ENCODE measurements at places on chromosomes 7 and 10.

GRCh38 chr7:30170476-30171205 lies 35.9 kb downstream of the MTURN start:
- no peak for DNase-seq

DNA sequence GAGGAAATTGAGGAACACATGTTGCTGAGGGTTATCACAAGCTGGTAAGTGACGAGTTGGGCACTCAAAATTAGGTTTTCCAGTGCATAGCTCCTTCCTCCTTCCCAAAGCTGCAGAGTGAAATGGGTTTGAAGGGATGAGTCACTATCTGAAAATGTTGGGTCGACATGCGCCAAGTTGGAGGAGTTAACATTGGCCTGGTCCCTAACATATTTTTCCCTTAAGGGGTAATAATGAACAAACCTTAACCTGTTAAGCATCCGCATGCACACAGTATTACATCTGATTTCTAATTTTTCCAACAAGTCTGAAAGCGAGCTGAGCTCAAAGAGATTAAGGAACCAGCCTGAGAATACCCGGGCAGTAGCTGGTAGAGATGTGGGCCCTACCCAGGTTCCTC lies 20.7 kb upstream of the TECTB start:
- no peak for DNase-seq

- no peak for DNase-seq
Measured at GRCh38 chr10:62396864-62397263, 22.7 kb downstream of the ZNF365 start.

DNA sequence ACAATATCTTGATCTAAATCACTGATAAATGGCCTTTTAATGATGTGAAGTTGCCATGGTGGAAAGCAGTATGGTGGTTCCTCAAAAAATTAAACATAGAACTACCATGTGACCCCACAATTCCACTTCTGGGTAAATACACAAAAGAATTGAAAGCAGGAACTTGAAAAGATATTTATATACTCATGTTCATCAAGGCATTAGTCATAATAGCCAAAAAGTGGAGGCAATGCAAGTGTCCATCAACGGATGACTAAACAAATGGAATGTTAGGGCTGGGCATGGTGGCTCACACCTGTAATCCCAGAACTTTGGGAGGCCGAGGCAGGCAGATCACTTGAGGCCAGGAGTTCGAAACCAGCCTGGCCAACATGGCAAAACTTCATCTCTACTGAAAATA lies 2.0 kb upstream of the DNAJC12 start:
- DNase-seq = no peak

GRCh38 chr7:130912082-130912861 lies 178.3 kb upstream of the KLF14 start:
- DNase-seq = no peak

GRCh38 chr10:30705101-30705624 lies 75.6 kb upstream of the LYZL2 start:
- no peak for DNase-seq

GRCh38 chr7:92133737-92134270 lies 473 bp downstream of the CYP51A1 start:
- peak; percentile 85 for DNase-seq

GRCh38 chr7:64611717-64612116 lies 48.8 kb upstream of the ZNF680 start:
- DNase-seq = no peak

DNA sequence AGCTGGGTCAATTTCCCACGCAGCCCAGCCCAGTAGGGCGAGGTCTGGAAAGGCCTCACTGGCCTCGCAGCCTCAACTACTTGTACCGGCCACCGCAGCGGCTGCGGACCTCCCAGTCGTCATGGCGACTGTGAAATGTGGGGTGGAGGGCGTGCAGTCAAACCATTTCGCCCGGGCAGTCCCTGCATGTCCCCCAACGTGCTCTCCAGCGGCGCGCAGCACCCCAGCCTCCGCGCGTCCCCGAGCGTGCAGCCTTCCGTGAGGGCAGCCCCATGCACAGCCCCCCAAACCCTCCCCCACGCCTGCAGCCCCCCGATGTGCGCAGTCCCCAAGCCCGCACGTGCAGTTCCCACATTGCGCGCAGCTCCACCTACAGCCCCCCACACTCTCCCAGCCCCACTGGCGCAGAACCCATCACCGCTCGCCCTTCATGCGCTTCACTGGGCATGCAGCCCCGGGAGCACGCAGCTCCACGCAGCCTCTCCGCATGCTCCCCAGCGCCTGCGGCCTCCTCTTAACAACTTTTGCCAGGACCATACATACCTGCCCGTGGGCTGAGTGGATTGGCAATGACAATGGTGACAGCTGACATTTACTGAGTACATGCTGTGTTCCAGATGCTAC lies 34.5 kb upstream of the SFTPD start:
- DNase-seq = no peak

DNA sequence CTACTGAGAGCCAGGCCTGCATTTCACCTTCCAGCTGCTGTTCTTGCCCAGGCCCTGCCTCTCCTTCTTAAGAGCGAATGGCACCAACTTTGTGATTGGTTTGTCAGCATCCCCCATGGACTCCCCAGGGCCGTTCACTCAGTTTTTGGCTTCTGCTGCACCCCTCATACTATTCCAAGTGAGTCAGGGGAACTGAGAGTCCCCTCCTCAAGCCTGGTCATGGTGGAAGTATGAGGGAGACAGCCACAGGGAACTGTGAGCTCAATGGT lies 62.4 kb upstream of the ANTXRL start:
- DNase-seq = peak; percentile 25

- DNase-seq = no peak
Measured at GRCh38 chr7:54757711-54758110, 1.3 kb downstream of the SEC61G start.

DNA sequence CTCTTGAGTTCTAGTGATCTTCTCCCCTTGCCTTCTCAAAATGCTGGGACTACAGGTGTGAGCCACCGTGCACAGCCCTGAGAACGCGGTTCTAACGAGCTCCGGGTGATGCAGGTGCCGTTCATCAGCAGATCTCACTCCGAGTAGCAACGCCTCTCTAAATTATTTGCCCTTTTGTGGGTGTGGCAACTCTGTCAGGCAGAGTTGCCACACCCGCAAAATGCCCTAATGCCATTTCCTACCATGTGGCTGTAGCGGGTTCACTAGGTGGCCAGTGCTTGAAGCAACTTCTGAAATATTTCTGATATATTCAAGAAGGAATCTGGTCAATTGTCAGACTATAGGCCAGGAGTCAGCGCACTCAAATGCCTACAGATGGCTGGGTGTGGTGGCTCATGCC lies 62.9 kb upstream of the NMT2 start:
- DNase-seq = no peak

DNA sequence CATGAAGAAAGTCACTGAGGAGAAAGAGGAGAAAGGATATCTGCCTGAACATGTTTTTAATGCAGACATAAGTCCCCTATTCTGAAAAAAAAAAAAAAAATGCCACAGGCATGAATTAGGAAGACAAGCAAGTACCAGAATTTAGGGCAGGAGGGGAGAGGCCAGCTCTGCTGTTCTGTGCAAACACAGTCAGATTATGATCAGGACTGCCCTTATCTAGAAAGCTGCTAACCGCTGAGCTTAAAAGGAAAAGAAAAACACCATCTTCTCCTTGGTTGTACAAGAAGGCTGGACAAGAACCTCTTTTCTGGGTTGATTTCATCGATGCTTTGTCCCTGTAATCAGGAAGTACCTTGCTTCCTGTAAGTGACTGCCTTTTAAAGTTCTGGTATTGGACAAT lies 15.3 kb upstream of the PWWP2B start:
- no peak for DNase-seq

GRCh38 chr7:127146746-127147536 lies 105.8 kb downstream of the GRM8 start:
- DNase-seq = no peak

GRCh38 chr7:157667731-157668130 lies 330.9 kb downstream of the DNAJB6 start:
- DNase-seq = no peak

GRCh38 chr10:28248092-28248491 lies 54.8 kb downstream of the MPP7 start:
- DNase-seq = no peak

DNA sequence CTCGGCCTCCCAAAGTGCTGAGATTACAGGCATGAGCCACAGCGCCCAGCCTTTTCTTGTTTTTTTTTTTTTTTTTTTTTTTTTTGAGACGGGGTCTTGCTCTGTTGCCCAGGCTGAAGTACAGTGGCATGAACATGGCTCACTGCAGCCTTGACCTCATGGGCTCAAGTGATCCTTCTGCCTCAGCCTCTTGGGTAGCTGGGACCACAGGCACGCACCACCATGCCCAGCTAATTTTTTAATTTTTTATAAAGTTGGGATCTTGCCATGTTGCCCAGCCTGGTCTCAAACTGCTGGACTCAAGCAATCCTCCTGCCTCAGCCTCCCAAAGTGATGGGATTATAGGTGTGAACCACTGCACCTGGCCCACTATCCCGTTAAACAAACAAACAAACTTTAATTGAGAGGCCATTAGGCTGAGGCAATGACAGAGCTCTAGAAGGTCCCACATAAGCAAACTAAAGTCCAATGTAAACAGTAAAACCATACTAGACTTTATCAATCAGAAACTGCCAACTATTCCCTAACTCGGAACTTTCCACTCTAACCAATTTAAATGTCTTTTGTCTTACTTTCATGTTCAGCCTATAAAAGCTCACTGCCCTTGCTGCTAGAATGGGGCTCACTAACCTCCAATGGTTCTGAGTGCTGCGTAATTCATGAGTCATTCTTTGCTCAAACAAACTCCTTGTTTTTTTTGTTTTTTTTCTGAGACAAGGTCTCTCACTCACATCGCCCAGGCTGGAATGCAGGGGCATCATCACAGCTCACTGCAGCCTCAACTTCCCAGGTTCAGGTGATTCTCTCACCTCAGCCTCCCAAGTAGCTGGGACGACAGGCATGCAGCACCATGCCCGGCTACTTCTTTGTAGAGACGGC lies 1.9 kb downstream of the DHX32 start:
- no peak for DNase-seq

DNA sequence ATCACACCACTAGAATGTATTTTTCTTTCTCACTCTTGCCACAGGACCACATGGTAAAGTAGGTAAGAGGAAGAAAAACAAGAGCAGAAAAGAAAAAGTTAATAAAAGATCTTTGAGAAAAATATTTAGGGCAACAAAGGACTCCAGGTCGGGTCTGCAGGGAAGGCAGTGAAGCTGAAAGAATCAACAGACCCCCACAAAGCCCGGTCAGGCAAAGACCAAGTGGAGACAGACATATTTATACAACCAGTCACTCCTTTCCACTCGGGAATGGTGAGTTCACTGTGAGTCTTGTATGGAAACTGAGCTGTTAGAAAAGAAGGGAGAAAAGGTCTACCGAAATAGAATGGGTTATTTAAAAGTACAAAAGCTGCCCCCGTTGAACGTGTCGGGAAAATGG lies 28.0 kb downstream of the RSU1 start:
- DNase-seq = no peak

- no peak for DNase-seq
Measured at GRCh38 chr7:123535517-123535916, 1.1 kb upstream of the IQUB start.

DNA sequence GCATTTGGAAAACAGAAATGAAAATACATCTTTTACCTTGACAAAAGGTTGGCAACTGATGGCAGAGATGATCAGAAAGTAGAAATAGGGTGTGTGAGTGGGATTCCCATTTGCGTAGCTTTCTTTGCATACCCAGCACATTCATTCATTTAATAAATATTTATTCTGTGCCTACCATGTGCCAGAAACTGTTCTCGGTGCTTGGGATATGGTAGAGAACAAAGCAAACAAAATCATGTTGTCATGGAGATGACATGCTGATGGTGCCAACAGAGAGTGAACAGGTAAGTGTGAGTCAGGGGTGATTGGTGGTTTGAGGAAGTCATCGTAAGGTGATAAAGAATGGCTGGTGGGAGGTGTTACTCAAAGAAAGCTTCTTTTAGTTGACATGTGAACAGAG lies 45.4 kb downstream of the CACNB2 start:
- DNase-seq = no peak

Data from left forelimb (tissue), 1 donor.